ENCODE measurements at places on chromosomes 4 and X. TPM values are rescaled to one million over a fixed set of nuclear protein-coding genes. Genes with fewer than 3 reads are reported as not detected.
A peak's percentile ranks its signal among the peaks of the same experiment; 100 is the strongest.

DNA sequence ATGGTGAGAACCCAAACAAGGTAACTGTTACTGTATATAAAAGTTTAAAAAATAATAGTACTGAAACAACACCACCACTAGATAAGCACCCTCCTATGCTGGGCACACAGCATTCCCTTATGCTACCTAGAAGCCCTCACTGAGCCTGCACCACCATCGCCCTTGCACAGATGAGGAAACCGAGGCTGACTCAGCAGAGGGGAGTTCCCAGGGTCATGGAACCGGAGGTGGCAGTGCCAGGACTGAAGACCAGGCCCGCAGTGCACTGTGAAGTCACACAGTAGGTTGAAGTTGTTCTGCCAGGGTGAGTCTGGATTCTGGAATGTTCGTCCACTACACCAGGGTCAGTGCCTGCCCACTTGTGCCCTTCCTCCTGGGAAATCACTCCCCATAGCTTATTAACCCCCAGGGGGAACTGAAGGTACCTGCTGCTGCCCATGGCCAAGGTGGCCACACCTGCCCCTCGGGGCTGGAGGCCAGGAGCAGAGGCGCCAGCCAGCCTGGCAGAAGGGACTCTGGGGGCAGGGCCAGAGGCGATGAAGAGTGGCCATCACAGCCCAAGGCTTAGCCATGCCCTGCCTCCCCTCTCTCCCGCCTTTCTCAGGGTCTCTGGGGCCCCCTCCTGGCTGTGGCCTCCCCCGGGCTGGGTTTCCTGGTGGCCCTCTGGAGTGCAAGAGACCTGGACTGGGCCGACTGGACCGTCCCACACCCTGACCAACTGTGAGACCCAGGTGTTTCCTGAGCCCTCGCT, 15.1 kb upstream of the ABLIM2 start:
- no peak for DNase-seq

DNA sequence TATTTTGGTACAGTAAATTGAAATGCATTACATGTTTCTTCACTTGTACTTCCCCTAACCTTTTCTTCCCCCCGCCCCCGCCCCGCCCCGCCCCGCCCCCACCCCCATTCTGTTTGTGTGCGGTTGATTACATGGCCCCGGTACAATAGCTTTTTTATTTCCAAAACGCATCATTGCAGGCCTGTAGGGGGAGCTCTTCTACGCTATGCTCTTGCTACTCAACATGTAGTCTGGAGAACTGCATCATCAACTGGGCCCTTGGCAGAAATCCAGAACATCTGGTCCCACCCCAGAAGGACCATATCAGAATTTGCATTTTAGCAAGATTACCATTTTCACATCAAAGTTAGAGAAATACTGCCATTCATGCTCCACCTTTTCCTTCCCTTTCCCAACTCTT, 333.3 kb upstream of the DDX53 start:
- DNase-seq: no peak

GRCh38 chr4:110058677-110059076, 139.7 kb downstream of the ELOVL6 start:
- DNase-seq: no peak

ARSJ gene
- 6.3 TPM for polyA plus RNA-seq

GRCh38 chr4:19945501-19945900, 306.2 kb upstream of the SLIT2 start:
- no peak for DNase-seq

- DNase-seq: no peak
Measured at GRCh38 chrX:44071847-44072551, 98.8 kb upstream of the NDP start.

DNA sequence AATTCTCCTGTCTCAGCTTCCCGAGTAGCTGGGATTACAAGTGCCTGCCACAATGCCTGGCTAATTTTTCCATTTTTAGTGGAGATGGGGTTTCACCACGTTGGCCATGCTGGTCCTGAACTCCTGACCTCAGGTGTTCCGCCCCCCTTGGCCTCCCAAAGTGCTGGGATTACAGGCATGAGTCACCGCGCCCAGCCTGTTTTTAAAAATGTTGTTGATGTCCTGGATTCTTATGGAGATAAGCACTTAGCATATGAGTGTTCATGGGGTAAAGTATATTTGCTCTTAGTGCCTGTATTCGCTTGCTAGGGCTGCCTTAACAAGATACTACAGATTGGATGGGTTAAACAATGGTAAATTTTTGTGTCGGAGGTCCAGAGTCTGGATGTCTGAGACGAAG, 91.7 kb downstream of the CEP44 start:
- no peak for DNase-seq

MAGED4 gene
- 49.8 TPM for polyA plus RNA-seq

GRCh38 chr4:126361287-126361686, 1046.5 kb downstream of the FAT4 start:
- no peak for DNase-seq

CENPVL3 gene
- polyA plus RNA-seq: 0.08 TPM

DNA sequence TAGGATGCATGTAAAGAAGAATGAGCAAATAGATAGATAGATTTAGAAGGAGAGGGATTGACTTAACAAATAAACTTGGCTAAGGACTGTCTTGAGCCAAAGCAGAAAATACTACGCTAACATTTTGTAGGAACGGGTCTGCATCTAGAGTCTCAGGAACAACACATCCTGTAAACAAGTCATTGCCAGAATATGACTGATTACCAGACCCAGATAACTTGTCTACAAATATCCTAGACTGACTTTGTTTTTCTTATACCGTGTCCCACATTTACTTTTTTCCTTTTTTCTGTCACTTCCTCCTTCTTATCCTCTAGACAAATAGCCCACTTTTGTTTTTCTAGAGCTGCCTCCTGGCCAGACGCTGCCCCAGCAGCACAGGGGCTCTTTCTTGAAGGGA, 393.6 kb downstream of the PDGFC start:
- no peak for DNase-seq

MAGEA2B gene
- polyA plus RNA-seq: not detected

DNA sequence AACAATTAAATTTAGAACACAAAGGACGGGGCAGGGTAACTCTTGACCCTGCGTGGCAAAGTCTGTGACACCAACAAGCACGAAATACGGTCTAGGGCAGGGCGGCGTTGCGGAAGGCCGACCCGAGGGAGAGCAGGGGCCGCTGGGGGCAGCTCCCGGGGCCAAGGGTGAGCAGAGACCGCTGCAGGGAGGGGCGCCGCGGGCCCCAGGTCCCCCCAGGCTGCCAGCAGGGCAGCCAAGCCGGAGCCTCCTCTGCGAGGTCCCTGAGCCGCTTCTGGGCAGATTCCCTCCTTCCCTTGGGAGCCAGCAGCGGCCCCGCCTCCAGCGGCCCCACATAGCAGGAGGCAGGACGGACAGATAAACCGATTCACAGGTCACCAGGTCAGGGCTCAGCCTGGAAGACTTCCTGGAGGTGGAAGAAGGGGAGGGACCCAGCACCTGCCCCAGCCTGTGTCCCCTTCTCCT, 90.2 kb downstream of the FAM53A start:
- DNase-seq: no peak

MGARP gene
- 0.77 TPM for polyA plus RNA-seq

GRCh38 chr4:90190525-90190924, 63.3 kb downstream of the CCSER1 start:
- DNase-seq: no peak

RPS3A gene
- 4,778 TPM for polyA plus RNA-seq

DNA sequence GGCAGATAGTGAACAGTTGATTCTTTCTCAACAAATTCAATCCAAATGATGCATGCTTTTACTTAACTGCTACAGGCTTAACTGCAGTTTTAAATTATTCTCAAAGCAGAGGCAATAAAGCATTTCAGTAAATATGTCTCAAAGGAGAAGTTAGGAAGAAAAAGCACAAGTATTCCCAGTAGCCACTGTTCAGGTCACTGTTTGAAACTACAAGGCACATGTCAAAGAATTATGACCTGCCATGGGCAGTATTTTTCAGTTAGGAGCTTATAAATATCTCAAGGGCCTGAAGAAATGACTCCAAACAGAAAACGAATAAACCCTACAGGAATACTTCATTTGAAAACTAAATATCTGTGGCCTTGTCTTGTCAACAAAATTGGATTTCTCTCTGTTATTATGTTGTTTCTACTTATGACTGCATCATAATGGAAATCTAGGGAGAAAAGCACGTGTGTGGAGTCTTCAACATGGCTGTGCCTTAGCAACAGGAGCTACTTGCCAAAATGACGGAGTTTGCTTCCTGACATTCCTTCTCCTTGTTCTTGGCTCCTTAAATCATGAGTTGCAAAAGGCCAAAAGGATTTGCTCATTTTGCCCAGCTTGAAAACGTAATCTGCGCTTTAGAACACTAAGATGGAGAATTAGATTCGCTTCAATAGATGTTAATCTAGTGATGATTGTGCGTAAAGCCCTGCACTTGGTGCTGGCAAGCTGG, 67.6 kb upstream of the GPR101 start:
- no peak for DNase-seq

GRCh38 chr4:3074846-3075651, 568 bp downstream of the HTT start:
- DNase-seq: peak; percentile 67

GRCh38 chrX:11375614-11376119, 82.5 kb downstream of the AMELX start:
- DNase-seq: no peak

DNA sequence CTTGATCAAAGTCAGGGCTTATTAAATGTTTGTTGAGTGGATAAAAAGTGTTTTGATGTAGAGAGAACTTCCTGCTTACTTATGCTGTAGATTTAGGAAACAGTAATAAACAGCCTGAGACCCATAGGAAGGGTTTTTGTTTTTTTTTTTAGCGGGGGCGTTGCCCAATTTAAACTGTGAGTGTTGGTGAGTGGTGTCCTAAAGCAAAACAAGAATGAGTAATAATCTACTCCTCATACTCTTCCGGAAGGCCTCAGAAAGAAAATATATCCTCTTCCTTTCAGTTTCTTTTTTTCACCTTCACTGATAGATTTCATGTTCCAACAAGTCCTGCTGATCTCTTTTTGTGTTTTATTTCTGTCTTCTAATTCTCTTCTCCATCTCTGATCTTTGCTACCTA, 104.4 kb upstream of the SCML1 start:
- DNase-seq: no peak

- no peak for DNase-seq
Measured at GRCh38 chr4:930028-930551, 2.0 kb downstream of the GAK start.

DNA sequence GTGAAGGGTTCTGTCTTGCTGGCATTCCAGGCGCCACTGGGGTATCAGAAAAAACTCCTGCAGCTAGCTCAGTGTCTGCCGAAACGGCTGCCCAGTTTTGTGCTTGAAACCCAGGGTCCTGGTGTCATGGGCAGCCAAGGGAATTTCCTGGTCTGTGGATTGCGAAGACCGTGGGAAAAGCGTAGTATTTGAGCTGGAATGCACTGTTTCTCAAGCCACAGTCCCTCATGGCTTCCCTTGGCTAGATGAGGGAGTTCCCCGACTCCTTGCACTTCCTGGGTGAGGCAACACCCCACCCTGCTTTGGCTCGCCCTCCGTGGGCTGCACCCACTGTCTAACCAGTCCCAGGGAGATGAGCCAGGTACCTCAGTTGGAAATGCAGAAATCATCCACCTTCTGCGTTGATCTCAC, 40.1 kb downstream of the NOP14 start:
- DNase-seq: no peak

DNA sequence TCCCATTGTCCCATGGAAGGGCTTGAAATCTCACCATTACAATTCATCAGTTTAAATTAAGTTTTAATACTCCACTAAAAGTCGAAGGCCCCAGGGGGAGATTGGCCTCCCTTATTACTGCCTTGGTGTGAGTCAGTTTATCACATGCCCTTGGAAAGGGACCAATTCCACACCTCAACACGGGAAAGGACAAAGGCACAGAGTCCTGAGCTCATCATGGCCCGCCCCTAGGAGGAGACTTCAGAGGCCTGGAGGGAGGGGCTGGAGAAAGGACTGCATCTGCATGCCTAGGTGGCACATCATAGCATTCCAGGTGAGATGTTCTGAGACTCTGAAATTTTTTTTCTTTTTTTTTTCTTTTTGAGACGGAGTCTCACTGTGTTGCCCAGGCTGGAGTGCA, 2.8 kb upstream of the SEL1L3 start:
- no peak for DNase-seq

GRCh38 chr4:70305601-70306000, 29.2 kb upstream of the CABS1 start:
- no peak for DNase-seq

DMD gene
- 58.0 TPM for polyA plus RNA-seq

DNA sequence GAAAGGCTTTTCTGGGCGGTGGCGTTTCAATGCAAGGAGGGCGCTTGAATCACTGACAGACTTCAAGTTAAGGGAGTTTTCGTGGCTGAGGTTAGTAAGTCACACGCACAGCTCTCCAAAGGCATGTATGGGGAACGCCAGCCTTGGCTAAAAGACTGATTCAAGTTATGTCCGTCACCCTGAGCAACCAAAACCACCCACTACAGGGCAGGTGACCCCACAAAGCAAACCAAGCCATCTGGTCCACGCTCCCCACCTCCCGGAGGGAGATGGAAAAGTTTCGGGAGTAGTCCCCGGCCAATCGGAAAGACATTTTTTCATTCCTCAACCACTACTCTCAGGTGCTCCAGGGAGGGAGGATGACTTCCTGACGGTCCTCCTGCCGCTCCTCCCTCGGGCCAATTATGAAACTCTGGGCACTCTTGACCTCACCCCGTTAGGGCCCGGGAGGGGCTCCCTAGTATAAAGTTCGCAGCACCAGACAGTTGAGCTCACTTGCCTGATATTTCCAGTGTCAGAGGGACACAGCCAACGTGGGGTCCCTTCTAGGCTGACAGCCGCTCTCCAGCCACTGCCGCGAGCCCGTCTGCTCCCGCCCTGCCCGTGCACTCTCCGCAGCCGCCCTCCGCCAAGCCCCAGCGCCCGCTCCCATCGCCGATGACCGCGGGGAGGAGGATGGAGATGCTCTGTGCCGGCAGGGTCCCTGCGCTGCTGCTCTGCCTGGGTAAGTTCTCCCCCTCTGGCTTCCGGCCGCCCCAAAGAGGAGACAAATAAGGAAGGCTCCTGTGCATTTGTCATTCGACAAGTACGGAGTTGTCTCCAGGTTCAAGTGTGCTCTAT, at the start of gene EREG:
Gene EREG (plus strand): TSS at position 494 of the 840 bp plus-strand sequence. CDS start 164 bp downstream, at position 658.
- DNase-seq: peak; percentile 5

DNA sequence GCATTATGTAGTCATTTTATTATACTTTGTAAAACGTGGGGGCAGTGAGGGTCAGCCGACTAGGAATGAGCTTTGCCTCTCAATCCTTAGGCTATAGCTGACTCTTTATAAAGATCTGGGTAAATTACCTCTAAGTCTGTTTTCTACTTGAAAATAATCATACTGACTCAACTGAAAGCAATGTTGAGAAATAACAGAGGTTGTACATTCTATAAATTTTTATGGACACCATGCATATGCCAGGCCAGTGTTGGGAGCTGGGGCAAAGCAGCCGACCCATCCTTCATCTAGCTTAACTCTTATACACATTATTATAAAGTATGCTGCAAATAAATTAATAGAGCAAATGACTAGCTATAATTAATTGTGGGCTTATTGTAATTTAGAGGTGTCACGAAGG, 2.2 kb upstream of the DCUN1D4 start:
- DNase-seq: no peak

L1CAM gene
- 0.20 TPM for polyA plus RNA-seq

DNA sequence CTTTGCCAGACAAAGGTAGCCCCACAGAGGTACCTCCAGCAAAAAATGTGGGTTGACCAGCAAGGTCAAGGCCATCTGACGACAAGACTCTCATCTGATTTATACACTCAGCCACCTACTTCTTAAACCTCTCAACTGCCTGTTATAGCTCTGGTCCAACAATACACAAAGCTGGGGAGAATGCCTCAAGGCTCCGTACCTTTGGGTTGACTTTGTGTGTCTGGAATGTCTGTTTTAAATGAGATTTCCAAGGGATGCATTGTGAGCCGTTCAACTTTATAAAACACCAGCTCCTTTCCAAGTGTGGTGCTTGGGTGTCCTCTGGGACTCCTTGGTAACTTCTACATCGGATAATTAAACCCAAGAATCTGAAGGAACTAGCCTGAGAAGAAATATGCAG, 167.0 kb upstream of the RPL34 start:
- DNase-seq: no peak

HTR2C gene
- 0.48 TPM for polyA plus RNA-seq

All from right lung (tissue), 10 donors.